Lower lobe of right lung (tissue), 2 donors: ENCODE measurements at places on chromosomes 2 and 18.

GRCh38 chr2:107669335-107669734 is 157.4 kb upstream of the RGPD4 start:
- no peak for DNase-seq

DNA sequence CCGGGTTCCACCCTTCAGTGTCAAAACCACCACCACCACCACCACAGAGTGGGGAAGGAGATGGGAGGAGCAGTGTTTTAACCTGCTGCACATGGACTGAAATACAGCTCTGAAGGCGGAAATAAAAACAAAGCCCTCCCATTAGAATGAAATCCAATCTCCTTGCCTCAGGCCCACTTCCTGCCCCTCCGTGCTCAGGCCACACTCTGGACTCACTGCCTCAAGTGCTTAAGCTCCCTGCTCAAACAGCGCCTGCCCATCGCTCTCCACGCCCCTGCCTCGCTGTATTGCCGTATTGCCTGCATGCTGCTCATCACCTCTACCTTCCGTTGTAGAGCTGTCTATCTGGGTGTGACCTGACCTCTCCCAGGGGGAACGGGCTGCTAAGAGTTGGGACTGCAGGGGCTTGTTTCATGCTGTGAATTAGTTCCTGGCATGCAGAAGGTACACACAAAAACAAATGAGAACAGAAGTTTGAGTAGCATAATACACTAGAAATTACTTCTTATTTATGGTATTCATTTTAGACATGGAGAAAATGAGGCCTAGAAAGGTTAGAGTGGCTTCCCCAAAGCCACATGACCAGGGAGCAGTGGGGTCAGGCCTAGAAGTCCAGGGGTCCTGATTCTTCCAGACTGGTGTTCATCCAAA is 31.6 kb upstream of the NEB start:
- DNase-seq = no peak

GRCh38 chr2:233061591-233062450 is 1.7 kb downstream of the INPP5D start:
- DNase-seq = peak; percentile 68

GRCh38 chr2:225025917-225026571 is 16.2 kb downstream of the DOCK10 start:
- peak; percentile 61 for DNase-seq

DNA sequence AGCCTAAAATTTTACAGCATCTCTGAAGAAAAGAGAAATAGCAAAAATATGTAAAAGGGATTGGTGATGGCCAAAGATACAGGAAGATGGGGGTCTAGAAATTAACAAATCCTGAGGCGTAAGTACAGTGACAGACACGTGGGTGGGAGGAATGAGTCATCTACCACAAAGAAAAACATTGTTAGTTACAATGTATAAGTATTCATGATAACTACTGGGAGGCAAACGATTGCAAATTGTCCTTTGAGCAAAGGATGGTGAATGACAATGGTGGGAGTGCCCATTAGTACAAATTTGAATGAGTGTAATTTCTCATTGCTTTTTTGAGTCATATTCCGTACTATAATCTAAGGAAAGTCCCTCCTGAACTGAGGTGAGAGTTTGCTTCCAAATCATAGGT is 809.0 kb upstream of the FAM98A start:
- no peak for DNase-seq

- DNase-seq = no peak
Observed at GRCh38 chr18:27750014-27750413, 426.9 kb downstream of the CDH2 start.

DNA sequence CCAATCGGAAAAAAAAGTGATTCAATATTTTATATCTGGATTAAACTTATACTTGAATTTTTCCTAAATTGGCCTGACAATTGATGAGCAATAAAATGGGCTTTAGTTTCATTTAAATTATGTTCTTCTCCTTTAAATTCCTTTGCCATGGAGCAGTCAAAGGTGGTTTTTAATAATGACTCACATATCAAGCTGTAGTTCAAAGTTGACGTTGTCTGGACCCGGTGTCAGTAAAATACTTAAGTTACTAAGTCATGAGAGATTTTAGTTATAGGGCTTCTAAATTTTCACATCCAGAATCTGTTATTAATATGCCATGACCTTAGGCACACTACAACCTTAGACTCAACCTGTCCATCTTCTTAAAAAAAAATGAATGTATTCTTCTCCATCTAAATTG is 62.5 kb downstream of the CDH2 start:
- no peak for DNase-seq

- DNase-seq = no peak
Observed at GRCh38 chr18:77081390-77081778, 51.2 kb downstream of the MBP start.

DNA sequence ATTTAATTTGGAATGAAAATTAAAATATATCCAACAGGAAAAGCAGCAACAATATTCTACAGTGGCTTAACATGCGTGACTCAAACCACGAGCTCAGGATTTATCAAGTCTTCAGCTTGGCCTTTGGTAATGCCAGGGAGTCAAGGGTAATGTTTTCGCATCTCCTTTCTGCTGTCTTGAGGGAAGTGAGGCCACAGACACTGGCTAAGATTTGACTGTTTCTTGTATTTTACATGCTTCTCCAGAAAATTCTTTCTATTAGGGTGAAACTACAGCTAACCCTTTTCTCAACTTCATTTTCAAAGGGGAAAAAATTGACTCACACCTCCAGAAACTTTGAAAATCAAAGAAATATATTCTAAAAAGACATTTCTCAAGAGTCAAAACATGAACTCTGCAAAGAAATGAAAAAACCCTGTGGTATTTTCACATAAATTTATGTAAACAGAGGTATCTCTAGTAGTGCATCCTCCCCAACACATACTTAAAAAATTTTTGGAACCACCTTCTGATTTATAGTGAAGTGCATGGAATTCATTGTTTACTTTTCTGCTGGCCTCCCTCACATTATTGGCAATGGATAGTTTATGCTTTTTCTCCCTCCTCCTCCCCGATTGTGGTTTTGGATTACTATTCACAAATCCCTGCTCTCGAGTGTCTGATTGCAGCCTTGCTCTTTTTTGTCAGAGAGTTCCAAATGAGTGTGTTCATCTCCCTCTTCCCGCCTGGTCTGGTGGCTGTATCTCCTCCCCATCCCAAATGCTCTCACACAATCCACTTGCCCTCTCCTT is 48.7 kb downstream of the DPP4 start:
- no peak for DNase-seq

DNA sequence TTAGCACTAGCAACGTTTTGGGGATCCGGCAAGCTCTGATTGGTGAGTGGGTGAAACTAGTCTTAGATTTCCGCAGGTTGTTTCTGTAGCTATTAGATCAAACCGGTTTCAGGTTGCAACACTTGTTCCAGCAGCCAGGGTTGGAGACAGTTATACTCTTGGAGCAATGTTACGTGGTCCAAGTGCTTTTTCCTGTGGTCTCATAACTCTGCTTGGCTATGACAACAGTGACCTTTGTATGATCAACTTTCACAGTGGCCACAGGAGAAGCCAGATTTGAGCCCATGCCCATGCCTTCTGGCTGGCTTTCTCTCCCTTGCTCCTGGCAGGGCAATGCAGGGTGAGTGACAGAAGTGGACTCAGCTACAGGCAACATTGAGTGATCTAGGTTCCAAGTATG is 84.5 kb upstream of the TAF1B start:
- DNase-seq = no peak

DNA sequence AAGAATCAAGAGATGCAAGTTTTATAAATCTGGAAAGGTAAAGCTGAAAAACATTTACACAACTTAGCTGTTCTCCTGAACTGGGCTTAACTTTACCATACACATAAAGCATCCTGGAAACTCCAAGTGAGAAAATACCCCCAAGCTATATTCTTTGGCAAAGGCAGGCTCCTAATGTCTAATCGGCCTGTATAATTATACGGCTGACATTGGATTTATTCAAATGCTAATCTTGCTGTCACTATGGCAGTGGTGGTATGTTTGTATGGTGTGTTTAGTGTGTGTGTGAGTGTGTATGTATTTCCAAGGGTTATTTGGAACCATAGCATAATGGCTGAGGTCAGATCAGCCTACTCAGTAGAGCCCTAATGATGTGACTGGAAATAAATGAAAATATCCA is 1031.8 kb upstream of the ZEB2 start:
- no peak for DNase-seq

DNA sequence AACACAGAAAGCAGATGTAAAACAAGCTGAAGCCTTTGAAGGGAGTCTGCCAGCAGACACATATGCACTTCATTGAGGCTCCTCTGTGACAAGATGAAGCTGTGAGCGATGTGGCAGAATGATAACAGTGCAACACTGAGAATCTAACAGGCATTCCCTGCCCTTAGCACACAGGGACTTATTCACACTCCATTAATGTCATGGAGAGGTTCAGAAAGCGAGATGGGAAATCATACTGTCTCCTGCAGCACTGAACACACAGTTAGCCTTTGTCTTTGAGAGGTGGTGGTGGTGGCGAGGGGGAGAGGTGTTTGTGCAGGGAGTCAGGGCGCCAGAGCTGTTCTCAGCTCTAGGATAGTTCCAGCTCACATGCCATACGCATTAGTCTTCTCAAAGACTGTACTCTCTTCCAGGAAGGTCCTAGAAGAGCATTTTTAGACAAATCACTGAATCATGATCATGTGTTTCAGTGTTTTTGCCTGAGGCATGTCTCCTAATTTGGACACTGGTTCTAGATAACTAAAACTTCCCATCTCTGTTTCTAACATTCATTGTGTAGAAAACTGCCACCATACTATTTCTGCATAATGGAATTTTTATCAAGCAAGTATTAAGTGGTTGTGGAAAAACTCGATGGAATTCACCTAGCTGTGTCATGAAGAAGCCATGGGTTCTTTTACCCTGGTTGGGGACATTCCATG is 93.5 kb upstream of the ITGB6 start:
- DNase-seq = no peak

- no peak for DNase-seq
Observed at GRCh38 chr2:19649142-19649541, 252.6 kb downstream of the TTC32 start.
